ENCODE measurements at places on chromosomes 6 and 20.

DNA sequence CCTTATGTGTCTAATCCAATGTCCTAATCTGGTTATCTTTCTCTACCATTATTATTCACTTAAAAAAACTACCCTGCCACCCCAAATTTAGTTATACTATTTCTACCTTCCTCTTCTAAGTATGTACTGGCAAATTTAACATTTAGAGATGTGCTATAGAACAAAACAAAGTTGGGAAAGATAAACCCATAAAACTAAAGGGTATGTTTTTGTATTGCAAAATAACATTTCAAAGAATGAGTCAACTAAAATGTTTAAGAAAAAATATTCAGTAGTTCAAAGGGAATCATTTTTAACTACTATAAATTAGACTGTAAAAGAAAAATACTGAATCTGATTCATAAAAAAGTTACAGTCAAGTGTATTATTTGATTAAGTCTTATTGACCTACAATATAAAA is 103.0 kb downstream of the LMBRD1 start:
- H3K4me1 ChIP-seq, result peaks cover 42% of the 10 kb centered on the region
- H3K36me3 ChIP-seq, result peaks cover 16% of the 10 kb centered on the region
- no peak overlapping the region for H3K4me3 ChIP-seq
- H3K27ac ChIP-seq, result no peak overlapping the region
- no peaks in the 10 kb centered on the region for H3K27me3 ChIP-seq

DNA sequence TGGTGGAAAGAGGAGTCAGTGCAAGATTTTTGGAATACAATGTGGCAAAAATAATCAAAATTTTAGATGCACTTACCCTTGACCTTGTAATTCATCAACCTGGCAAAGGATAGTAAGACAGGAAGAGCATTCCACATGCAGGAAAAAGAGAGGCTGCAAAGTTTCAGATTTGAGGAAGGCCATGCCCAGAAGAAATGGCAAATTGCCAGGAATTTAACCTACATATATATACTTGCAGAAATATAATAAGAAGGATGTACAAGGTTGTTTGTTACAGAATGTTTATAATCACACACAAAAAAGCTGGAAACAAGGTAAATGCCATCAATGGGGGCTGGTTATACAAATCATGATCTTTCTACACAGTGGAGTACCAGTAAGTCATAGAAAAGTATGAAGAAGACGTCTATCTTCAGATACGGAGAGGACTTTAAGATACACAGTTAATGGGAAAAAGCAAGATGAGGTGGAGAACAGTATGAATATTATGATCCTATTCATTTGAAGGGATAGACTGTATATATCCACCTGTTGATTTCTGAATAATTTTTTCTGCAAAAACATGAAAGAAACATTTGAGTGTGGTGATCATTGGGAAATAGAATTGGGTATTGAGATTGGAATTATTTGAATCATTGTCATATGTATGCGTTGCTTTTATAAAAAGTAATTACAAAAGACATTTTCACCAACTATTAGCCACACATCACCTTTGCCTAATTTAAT is 253.8 kb downstream of the TBC1D7 start:
- H3K27ac ChIP-seq, result no peak overlapping the region
- DNase-seq, result no peak
- H3K36me3 ChIP-seq, result no peaks in the 10 kb centered on the region
- H3K4me3 ChIP-seq, result no peak overlapping the region

GRCh38 chr6:130788954-130789353 is 38.3 kb upstream of the SMLR1 start:
- peaks cover 2% of the 10 kb centered on the region for H3K27me3 ChIP-seq
- DNase-seq, result no peak
- no peak overlapping the region for H3K4me3 ChIP-seq
- no peaks in the 10 kb centered on the region for H3K36me3 ChIP-seq

GRCh38 chr6:122050242-122050755 is 349.2 kb upstream of the HSF2 start:
- peaks cover 2% of the 10 kb centered on the region for H3K36me3 ChIP-seq
- no peak for DNase-seq
- H3K4me3 ChIP-seq, result no peak overlapping the region
- no peak overlapping the region for H3K27ac ChIP-seq
